ENCODE measurements at places on chromosomes 5 and 9.

- H3K27ac ChIP-seq = peak overlapping the region; percentile 99
- peak overlapping the region; percentile 24 for H3K4me3 ChIP-seq
- H3K27me3 ChIP-seq = no peaks in the 10 kb centered on the region
Measured at GRCh38 chr5:131378721-131379541, 115.1 kb downstream of the CDC42SE2 start.

DNA sequence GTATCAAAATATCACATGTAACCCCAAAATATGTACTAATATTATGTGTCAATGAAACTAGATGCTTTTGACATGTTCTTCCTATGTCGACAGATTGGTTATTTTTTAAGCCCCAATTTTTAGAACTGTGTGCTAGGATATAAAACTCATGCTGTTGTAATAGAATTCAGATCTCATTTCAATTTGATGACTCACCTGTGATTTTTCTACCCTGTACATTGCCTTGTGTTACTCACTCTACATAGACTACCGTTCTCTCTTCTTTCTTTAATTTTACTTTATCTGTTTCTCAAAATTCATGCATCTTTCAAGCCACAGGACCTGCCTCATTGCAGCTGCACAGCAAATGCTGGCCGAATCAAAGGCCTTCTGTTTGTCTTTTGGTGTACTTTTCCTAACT, 284.5 kb downstream of the MAT2B start:
- H3K36me3 ChIP-seq = no peaks in the 10 kb centered on the region
- H3K27me3 ChIP-seq = no peaks in the 10 kb centered on the region
- DNase-seq = no peak
- H3K4me3 ChIP-seq = no peak overlapping the region

- no peak for DNase-seq
- H3K27ac ChIP-seq = no peak overlapping the region
- peaks cover 19% of the 10 kb centered on the region for H3K36me3 ChIP-seq
- no peak overlapping the region for H3K4me3 ChIP-seq
Measured at GRCh38 chr9:130138171-130138653, 34.0 kb upstream of the NCS1 start.

GRCh38 chr5:81553567-81554212, 159.8 kb upstream of the ACOT12 start:
- H3K4me3 ChIP-seq = no peak overlapping the region
- no peaks in the 10 kb centered on the region for H3K27me3 ChIP-seq
- peaks cover 3% of the 10 kb centered on the region for H3K4me1 ChIP-seq

GRCh38 chr5:139376364-139376763, 6.7 kb downstream of the SLC23A1 start:
- no peak overlapping the region for H3K27ac ChIP-seq
- H3K27me3 ChIP-seq = no peaks in the 10 kb centered on the region
- H3K4me3 ChIP-seq = no peak overlapping the region
- H3K36me3 ChIP-seq = peaks cover 22% of the 10 kb centered on the region
- no peak for DNase-seq

- peaks cover 25% of the 10 kb centered on the region for H3K4me1 ChIP-seq
- no peak overlapping the region for H3K27ac ChIP-seq
- H3K4me3 ChIP-seq = no peak overlapping the region
Measured at GRCh38 chr5:127958421-127959011, 125.0 kb upstream of the SLC12A2 start.

GRCh38 chr9:125617087-125617486, 89.9 kb downstream of the MAPKAP1 start:
- no peaks in the 10 kb centered on the region for H3K4me1 ChIP-seq
- no peak overlapping the region for H3K4me3 ChIP-seq
- DNase-seq = no peak
- H3K27ac ChIP-seq = no peak overlapping the region
- H3K36me3 ChIP-seq = no peaks in the 10 kb centered on the region

All from common myeloid progenitor, CD34-positive (primary cell).